ENCODE measurements at places on chromosomes 7 and 10.

GRCh38 chr7:116699722-116700120, 27.7 kb downstream of the MET start:
- DNase-seq = no peak

GRCh38 chr7:95290166-95290830, 34.0 kb downstream of the PON1 start:
- DNase-seq = no peak

GRCh38 chr10:107865691-107866090, 701.2 kb upstream of the SORCS1 start:
- DNase-seq = no peak

- no peak for DNase-seq
Observed at GRCh38 chr7:44093102-44093641, 10.8 kb upstream of the POLM start.

- DNase-seq = no peak
Observed at GRCh38 chr7:47669178-47669891, 87.4 kb upstream of the TNS3 start.

Measured in activated gamma-delta T cell treated with Interleukin-2 at 50 U/mL for 16 hours (primary cell).